ENCODE measurements at places on chromosomes 12 and 14.
A peak's percentile ranks its signal among the peaks of the same experiment; 100 is the strongest.

- no peak for DNase-seq
Observed at GRCh38 chr12:34598352-34598827, 576.1 kb downstream of the ALG10 start.

DNA sequence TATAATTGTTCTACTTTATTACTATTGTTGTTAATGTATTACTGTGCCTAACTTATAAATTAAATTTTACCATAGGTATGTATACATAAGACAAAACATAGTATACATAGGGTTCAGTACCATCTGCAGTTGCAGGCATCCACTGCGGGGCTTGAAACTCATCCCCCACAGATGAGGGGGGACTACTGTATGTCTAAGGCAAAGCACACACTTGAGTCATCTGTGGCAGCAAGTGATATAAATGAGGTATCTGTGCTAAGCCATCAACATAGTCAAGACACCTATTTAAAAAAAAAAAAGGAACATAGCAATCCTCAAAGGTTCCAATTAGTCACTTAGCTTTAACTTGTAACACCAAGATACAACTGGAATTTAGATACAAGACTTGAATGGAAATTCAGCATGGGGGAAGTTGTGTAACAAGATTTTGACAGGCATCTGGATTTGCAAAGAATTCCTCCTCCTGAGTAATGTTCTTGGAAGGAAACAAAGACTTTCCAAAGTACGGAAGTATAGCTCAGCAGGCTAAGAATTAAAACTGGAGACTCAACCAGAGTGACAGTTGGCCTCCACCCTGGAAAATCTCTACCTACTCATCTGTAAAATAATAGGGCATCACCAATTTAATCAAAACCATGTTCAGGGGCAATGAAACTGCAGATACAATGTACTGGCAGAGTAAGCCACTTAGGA lies 14.9 kb downstream of the DCAF5 start:
- DNase-seq: no peak

GRCh38 chr14:76331328-76332011 lies 44.5 kb upstream of the ESRRB start:
- no peak for DNase-seq

GRCh38 chr14:59897757-59898383 lies 22.1 kb upstream of the LRRC9 start:
- peak; percentile 9 for DNase-seq

GRCh38 chr14:56390859-56391258 lies 188.7 kb upstream of the TMEM260 start:
- DNase-seq: peak; percentile 3

GRCh38 chr12:991350-992333 lies 619 bp downstream of the ERC1 start:
- no peak for DNase-seq

DNA sequence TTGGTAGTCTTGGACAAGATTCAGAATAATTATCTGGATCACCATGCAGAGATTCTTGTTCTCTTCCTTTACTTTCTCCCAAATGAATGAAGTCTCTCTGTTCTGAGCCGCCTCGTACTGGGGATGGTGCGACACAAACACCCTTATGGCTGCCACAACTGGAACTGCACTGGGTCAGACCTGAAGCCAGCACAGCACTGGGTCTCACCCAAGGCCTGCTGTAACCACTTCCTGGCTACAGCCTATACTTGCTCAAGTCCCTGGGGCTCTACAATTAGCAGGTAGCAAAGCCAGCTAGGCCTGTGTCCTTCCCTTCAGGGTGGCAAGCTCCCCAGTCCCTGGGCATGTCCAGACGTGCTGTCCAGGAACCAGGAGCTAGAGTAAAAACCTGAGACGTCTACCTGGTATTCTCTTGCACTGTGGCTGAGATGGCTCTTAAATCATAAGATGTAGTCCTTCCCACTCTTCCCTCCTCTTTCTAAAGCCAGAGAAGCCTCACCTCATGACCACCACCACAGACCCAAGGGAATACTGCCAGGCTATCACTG lies 27.6 kb downstream of the IFNG start:
- DNase-seq: no peak

- DNase-seq: peak; percentile 9
Observed at GRCh38 chr12:88388566-88389540, 191.4 kb downstream of the KITLG start.

DNA sequence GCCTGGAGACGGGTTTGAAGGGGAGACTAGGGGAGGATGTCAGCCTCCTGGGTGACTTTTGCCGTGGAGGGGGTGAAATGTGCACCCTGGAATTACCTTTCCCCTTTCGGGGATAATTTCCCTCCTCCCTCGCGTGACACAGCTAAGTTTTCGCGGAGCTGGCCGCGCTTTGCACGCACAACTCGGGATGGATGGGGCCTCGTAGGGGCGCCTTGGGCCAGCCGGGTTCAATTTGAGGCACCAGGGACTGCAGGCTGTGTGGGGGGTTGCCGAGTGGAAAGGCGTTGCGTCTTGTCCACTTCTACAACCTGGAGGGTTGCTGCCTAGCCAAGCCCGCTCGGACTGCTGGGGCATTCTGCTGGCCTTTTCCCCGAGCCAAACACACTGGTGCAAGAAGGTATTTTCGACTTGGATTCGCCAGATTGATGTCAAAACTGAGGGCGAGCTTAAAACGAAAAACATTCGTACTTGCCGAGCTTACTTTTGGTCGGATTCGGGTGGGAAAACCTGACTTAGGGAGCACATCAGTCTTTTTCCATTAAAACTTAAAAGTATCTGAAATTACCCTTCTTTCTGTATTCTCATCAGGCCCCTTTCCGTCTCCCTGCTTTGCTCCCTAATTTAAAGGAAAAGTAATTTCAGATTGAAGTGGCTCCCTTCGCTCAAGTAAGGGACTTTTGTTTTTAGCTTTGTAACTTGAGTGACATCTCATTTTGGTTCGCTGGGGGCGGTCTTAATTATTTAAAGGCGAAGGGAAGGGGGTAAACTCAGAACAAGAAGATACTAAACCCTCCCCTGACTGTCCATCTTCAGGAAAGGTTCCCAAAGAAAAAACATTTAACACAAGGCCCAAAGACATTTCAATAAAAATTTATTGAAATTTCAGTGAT lies 14.3 kb downstream of the TBX3 start:
- DNase-seq: no peak

GRCh38 chr12:124087266-124088051 lies 114.4 kb downstream of the ZNF664 start:
- no peak for DNase-seq

DNA sequence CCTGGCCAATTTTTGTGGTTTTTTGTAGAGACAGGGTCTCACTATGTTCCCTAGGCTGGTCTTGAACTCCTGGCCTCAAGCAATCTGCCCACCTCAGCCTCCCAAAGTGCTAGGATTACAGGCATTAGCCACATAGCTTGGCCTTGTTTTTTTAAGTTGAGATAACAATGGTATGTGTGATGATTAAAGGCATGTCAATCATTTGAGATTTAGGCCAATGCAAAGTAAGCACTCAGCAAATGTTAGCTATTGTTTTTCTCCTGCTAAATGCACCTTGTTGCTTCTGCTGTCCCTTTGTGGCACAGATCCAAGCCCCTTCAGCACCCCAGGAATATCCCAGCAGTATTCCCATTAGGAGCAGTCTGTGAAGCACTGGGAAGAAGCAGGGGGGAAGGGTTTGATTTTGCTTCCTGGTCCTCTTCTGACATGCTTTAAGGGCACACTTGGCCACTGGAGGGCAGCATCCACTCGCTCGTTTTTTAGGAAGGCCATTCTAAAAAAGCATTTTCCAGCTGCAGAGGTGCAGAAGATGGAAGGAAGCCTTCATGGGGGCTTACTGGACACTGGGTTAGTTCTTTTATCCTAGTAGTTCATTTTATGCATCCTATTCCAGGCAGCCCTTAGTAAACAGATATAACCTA lies 70.2 kb upstream of the ZFP36L1 start:
- DNase-seq: peak; percentile 58
